Fibroblast of villous mesenchyme (primary cell): ENCODE measurements at places on chromosomes 7 and 10. TPM values are rescaled to one million over a fixed set of nuclear protein-coding genes. Genes with fewer than 3 reads are reported as not detected.

DNA sequence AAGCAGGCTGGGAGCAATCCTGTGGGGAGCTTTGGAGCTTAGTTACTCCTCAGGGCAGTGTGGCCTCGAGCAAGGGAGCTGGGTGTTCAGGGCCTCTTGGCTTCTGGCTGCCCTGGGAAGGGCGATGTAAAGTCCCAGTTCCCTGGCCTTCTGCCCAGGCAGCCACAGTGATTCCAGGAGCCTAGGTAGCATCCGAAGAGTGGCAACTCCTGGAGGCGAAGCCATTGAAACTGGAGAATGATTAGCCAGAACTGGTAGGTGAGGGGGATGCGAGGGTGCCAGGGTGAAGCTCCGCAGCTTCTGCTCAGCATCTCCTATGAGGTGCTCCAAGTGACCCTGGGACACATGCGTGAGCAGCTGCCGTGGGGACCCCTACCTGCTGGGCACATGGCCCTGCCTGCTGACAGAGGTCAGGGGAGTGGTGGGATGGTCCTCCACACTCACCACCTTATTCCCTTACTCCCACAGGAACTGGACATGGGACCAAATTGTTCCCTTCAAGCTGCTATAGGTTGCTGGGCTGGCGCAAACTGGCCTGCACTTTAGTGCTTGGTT, 7.8 kb upstream of the GDF2 start:
- DNase-seq: no peak

GRCh38 chr7:141295367-141295895, 221.6 kb downstream of the TMEM178B start:
- no peak for DNase-seq

CTAGE15 gene
- total RNA-seq: under 0.01 TPM in 1 of 2 replicates, not detected in the other

GRCh38 chr7:126305671-126306070, 947.1 kb downstream of the GRM8 start:
- no peak for DNase-seq

DNA sequence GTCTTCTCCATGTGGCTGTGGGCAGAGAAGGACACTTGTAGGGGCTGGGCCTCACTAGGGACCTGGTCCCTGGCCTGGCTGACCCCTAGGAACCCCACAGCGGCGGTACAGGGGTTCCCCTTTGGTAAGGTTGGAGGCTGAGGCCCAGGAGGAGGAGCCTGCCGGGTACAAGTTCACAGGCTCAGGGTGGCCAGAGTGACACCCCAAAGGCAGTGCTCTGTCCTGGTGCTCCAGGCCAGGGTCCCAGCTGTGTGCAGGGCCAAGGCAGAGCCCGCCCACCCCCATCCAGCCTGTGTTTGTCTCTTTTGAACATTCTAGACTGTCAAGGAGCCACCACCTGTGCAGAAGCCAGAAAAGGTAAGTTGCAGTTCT, 23.3 kb downstream of the ANTXRL start:
- DNase-seq: no peak

CDCA7L gene
- total RNA-seq: 23.2 and 31.5 TPM in 2 replicates

DNA sequence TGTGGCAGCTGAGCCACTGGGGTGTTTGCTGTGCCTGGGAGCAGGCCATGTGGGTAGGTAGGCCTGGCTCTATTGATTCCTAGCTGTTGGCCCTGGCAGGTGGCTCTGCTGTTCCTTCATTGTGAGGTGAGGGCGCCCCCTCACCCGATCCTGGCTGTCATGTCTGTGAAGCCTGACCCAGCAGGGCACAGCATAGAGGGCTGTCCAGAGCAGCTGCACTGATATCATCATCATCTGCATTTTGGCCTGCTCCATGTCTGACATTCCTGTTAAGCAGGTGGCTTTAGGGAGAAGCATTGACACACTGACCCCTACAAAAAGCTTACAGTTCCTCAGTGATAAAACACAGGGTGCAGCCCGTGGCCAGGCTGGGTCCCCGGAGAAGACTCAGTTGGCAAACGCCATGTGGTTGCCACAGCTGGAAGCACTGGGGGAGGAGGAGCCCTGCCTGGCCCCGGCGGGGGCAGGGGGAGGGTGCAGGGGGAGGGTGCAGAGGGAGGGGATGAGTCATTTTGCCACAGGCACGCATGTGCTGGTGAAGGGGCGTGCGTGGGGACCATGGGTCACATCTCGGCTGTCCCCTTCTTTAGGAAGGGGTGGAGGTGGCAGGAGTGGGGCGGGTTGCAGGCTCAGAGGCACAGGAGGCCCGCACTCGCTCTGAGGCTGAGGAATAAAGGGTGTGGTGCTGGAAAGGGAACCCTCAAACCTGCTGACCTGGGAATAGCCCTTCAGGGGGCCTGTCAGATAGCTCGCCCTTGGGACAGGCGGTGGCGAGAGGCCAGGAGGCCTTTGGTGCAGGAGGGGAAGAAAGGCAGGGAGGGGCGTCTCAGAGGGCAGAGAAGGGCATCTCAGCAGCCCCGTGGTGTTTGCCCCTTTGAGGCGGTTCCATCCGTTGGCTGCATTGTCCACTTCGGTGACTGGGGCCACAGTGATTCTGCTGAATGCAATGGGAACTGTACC, 31.6 kb downstream of the IKZF1 start:
- no peak for DNase-seq

DNA sequence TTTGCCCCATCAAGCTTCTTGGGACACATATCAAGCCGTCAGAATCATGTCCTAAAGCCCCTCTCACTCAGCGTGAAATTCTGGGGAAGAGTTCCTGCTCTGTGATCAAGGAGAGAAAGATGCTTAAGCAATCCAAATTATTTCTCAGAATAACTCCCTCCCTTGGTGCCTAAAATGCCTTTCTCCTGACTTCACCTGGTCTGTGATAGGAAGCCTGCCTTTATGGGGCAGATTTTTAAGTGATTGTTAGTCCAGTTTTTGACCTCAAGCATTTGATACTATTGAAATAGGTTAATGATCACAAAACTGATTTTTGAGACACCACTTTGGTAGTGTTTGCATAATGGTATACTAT, 76.4 kb upstream of the MAGI2 start:
- DNase-seq: no peak

DNA sequence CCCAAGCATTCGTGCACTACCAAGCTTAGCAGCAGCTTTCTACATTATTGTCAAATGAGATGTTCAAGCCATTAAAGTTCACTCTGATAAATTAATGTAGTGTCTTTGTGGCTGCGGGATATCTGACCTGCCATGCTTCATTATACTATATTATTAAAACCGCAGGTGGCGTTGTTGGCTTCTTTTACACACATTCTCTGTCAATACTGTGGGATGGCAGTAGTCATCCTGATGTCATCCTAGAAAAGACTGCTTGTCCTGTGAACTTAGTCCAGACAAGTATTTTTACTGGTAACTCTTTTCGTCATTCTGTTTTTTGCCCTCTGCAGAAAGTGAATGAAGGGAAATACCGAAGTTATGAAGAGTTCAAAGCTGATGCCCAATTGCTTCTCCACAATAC, 103.9 kb downstream of the ZMYND11 start:
- no peak for DNase-seq

GRCh38 chr10:31069411-31069810, 37.7 kb upstream of the ZNF438 start:
- DNase-seq: peak; percentile 58

- DNase-seq: peak; percentile 36
Observed at GRCh38 chr10:133260895-133261725, 15.6 kb downstream of the ADAM8 start.

TUBB8 gene
- under 0.01 TPM in 1 of 2 replicates, not detected in the other for total RNA-seq

C7orf33 gene
- total RNA-seq: not detected in 2 replicates

TMEM72 gene
- total RNA-seq: not detected in 2 replicates

DNA sequence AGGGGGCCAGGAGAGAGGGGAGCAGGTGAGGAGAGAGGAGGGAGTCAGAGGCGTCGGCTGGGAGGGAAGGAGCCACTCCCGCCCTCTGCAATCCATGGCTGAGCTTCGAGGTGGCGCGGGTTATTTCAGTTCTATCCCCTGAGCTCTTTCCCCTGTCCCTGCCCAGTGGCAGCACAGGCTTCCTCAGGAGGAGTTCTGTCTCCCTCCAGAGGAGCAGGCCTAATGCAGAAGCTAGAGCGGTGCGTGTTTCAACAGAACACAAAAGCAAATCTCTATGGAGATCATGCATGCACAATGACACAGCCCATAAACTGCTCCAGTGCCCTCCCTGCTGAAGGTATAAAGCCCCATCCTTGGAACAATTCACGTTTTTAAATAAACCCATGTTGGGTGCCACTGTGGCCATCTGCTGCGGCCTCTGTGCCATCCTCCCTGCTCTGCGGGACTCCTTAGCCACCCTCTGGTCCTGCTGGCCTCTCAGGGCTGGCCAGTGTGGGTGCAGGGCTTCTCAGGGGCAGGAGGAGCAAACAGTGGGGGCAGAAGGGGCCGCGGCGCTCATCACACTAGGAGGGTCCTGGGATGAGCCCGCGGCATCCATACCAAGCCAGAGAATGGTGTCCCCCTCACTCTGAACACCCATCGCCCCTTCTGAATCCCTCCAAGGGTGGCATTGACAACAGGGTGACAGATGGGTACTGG, 192.6 kb upstream of the LYZL2 start:
- no peak for DNase-seq

- DNase-seq: peak; percentile 83
Observed at GRCh38 chr7:55086413-55087201, 67.8 kb downstream of the EGFR start.

DNA sequence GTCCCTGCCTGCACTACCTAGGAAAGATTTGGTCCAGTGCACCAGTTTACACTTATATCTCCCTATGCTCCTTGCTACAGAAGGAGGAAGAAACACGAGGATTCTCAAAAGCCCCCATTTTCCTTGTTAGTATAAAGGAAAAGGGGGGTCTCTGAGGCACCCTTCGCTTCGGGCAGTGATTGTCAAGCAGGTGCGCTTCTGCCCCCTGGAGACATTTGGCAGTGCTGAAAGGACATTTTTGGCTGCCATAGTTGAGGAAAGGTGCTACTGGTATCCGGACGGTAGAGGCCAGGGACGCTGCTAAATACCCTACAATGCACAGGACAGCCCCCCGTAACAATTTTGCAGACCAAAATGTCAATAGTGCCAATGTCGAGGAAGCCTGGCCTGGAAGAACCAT, 193.7 kb downstream of the GFRA1 start:
- no peak for DNase-seq

DNA sequence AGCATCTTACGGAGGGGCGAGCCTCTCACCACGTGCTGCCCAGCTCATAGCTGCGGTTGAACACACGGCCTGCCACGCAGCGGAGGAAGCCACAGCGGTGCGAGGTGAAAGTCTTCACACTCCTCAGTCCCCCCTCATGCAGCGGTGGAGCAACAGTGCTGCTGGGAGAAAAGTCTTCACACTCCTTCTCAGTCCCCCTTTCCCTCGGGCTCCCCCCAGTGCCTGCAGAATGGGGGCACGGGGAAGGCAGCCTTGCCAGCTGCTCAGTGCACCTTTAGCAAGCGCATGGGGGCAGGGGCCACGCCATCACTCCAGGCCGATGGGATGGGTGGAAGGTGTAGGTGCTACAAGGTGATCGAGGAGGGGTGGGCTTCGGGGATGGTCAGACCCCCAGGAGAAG, 206.3 kb upstream of the TCERG1L start:
- DNase-seq: no peak

DNA sequence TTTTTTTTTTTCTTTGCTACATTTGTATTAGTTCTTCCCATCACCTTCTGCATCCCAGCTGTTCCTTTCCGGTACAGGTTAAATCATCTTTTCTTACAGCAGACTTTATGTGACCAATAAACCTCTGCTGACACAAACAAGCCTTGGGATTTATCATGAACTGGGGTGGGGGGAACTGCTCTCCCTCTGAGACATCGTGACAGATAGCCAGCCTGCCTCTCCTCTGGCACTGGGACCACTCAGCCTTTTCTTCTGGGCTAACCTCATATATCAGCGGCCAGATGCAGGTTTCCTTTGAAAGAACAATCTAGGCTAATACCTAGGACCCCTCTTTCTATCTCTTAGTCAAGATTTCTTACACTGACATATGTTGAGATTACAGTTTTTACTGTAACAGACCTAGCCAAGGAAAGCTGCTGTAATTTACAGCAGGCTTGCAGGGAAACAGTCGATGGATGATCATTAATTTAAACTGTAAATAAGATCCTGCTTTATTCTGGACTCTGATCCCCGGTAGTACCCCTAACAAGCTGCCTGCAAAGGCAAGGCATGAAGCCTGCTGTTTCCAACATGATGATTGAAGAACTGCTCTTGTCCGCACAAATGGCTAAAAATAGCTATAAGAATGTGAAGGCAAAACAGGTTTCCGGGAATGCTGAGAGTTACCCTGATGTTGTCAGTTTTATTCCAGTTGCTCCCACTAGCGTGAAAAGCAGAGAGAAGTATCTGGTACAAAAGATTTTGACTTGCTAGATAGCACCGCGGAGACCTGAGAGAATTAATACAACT, 338.7 kb downstream of the SORCS1 start:
- no peak for DNase-seq
